Activated T-cell treated with anti-CD3 and anti-CD28 coated beads, Interleukin-2, amount 50 U/mL, for 1 hour (primary cell): ENCODE measurements at places on chromosomes 3 and 15.

- DNase-seq = no peak
Observed at GRCh38 chr3:25130724-25131520, 297.1 kb upstream of the RARB start.

- no peak for DNase-seq
Observed at GRCh38 chr15:62665449-62665848, 377.1 kb upstream of the TPM1 start.

DNA sequence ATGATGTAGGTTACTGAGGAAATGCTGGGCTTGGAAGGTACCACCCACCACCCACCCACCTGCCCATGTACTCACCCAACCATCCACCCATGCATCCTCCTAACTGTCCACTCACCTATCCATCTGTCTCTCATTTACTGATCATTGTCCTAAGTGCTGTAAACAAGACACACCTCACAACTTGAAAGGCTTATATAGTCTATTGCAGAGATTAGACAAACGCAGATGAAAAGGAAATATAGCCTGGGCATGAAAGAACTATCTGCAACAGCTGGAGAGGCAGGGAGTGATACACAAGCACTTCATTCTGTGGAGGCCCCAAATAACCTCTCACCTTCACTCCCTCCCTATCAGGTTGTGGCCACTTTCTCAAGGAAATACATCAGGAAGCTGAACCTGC is 54.0 kb downstream of the DAPK2 start:
- DNase-seq = no peak

GRCh38 chr3:75938921-75939320 is 153.6 kb upstream of the ZNF717 start:
- no peak for DNase-seq

GRCh38 chr3:126468028-126468891 is 7.4 kb downstream of the ZXDC start:
- peak; percentile 9 for DNase-seq

DNA sequence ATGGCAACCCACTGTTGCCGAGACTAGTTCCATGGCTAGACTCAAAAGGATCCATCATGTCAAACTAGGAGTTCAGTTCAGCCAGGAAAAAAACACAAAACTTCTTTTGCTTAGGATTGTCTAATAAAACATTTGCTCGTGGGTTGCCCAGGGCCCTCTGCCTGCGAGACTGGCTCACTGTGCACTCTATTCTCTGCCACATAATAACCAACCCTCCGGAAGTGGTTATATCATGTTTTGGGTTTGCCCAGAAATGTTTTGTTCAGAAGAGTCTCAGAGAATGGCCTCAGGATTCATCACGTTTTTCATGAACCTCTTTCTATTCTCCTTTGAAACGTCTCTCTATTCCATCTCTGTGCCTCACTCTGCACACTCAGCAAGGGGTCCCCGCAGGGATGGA is 216.1 kb downstream of the SV2B start:
- DNase-seq = no peak

DNA sequence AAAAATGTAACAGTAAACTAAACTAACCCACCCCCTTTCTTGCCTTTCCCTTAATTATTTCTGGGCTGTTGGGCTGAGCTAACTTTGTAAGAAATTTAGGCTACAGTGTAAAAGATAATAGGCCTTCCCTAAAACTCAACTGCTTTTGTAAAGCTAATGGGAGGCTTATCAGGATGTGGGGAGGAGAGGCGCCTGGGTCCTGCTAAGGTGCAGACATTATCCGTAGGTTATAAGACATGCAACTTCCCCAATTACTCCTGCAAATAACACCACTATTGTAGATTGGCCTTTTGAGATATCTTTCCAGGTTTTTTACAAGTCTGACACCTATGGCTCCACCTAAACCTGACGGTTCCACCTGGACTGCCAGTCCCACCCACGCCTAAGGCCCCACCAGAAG is 88.3 kb downstream of the NPAP1 start:
- DNase-seq = no peak

GRCh38 chr3:101732240-101732641 is 7.8 kb downstream of the CEP97 start:
- no peak for DNase-seq

DNA sequence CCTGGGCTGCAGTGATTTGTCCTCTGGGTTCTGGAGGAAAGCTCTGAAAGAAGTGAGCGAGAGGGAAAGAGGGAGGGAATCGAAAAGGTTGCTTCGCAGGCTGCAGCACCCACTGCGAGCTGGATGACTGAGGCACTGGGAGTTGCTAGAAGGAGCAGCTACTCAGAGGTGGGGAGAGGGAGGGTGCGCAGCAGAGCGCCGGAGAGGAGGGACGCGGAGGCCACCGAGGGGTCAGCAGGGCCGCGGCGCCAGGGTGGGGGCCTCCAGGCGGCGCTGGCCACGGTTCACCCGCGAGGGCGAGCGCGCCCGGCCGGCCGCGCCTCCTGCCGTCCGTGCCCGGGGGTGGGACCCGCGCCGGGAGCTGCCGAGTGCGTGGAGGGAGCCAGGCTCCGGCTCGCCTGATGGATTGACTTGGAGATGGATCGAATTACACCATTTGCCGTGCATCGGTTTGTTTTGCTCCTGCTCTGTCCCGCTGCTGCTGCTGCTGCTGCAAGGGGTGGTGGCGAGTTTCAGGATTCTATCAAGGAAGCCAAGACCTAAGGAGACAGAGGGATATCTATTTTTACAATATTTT is at the start of gene SEMA6D:
Gene SEMA6D (plus strand): TSS at position 470 of the 577 bp plus-strand sequence. CDS start 42,294 bp downstream, outside the sequence.
- DNase-seq = no peak

DNA sequence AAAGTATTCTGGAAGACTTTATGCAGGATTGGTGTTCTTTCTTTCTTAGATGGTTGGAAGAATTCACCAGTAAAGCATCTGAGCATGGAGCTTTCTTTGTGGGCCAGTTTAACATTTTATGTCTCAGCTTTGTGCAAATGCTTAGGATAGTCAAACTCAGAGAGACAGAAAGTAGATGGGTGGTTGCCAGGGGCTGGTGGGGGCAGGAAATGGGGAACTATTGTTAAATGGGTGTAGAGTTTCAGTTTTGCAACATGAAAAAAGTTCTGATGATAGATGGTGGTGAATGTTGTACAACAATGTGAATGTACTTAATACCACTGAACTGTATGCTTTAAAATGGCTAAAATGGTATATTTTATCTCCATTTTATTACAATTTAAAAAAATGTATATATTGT is 24.8 kb downstream of the SPCS1 start:
- DNase-seq = no peak

- no peak for DNase-seq
Observed at GRCh38 chr15:92553317-92553716, 102.3 kb downstream of the FAM174B start.

DNA sequence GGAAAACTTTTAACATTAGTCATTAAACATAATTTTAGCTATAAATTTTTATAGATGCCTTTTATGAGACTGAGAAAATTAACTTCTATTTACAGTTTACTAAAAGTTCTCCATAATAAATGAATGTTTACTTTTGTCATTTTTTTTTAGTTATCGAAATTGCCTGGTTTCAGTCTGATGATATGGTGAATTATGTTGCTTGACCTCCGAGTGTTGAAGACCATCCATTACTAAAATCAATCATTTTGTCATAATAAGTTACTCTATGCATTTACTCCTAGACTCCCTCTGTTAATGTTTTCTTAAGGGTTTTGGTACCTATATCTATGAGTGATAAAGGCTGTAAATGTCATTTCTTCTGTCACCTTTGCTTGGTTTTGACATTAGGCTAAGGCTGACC is 516.0 kb upstream of the ROBO1 start:
- DNase-seq = no peak

DNA sequence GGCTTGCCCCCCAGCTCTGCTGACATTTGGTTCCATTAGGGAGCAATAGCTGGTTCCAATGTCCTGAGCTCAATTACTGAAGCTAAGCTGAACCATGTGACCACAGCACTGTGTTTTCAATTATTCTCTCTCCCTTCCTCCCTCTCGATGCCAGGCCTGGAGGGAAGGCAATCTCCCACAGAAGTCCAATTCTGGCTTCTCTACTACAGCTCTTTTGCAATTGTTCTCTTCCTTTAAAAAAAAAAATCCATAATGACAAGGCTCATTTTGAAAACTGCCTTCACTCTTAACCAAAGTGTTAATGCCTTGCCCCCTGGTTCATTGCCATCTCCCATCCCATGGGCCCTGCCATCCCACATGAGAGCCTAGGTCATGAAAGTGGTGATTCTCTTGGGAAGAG is 24.8 kb downstream of the IL16 start:
- no peak for DNase-seq

- no peak for DNase-seq
Observed at GRCh38 chr15:95227235-95227634, 995.9 kb downstream of the MCTP2 start.

GRCh38 chr15:36970522-36970921 is 129.8 kb downstream of the MEIS2 start:
- DNase-seq = no peak

GRCh38 chr15:67024314-67024997 is 40.9 kb upstream of the SMAD3 start:
- DNase-seq = no peak
